Spinal cord (tissue), 10 donors: ENCODE measurements at places on chromosomes 5 and 9.

- H3K27me3 ChIP-seq, result peaks cover 45% of the 10 kb centered on the region
- H3K27ac ChIP-seq, result no peak overlapping the region
- DNase-seq, result no peak
- H3K4me3 ChIP-seq, result no peak overlapping the region
- H3K4me1 ChIP-seq, result peaks cover 28% of the 10 kb centered on the region
Observed at GRCh38 chr9:126703866-126704156, 90.1 kb downstream of the LMX1B start.

DNA sequence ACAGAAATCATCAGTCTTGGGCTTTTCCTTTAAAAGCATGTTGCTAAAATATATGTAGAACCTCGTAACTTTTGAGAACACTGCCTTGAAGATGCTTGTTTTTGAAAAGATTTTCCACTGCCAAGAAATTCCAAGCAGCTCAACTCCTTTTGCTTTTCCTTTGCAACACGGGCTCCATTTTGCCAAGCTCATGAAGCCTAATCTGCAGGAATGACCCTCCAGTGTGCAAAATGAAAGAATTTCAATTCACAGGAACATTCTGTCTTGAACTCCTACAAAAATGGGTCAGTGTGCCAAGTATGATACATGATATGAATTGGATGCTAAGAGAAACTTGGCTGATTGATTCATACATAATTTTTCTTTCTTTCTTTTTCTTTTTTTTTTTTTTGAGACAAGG, 35.4 kb upstream of the ERCC6L2 start:
- DNase-seq, result no peak
- H3K36me3 ChIP-seq, result no peaks in the 10 kb centered on the region
- H3K4me3 ChIP-seq, result no peak overlapping the region
- no peak overlapping the region for H3K27ac ChIP-seq
- H3K27me3 ChIP-seq, result no peaks in the 10 kb centered on the region

GRCh38 chr9:477193-477592, 262.5 kb downstream of the DOCK8 start:
- H3K4me1 ChIP-seq, result no peaks in the 10 kb centered on the region
- DNase-seq, result no peak
- no peaks in the 10 kb centered on the region for H3K27me3 ChIP-seq
- H3K36me3 ChIP-seq, result no peaks in the 10 kb centered on the region
- H3K4me3 ChIP-seq, result no peak overlapping the region

DNA sequence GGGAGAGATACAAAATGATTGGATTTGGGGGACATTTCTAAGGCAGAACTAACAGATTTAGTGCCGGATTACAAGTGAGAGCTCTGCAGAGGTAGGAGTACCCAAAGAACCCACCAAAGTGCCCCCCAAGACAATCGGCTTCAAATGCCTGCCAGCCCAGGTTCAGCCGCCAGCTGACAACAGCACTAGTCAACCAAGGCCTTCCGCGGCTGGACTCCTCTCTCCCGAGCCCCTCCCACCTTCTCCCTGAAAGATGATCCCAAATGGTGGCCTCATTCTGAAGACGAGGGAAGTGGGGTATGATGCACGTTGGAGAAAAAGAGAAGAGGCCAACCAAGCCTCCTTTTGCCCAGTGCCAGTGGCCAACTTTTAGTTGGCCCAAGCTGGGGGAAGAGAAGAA, 210.4 kb upstream of the SLC30A5 start:
- H3K27ac ChIP-seq, result no peak overlapping the region
- H3K36me3 ChIP-seq, result no peaks in the 10 kb centered on the region

- H3K27ac ChIP-seq, result no peak overlapping the region
- peaks cover 33% of the 10 kb centered on the region for H3K4me1 ChIP-seq
- H3K27me3 ChIP-seq, result no peaks in the 10 kb centered on the region
Observed at GRCh38 chr5:174086751-174087150, 41.2 kb downstream of the NSG2 start.

- H3K27ac ChIP-seq, result no peak overlapping the region
- H3K27me3 ChIP-seq, result no peaks in the 10 kb centered on the region
- H3K4me1 ChIP-seq, result no peaks in the 10 kb centered on the region
- no peak for DNase-seq
- H3K4me3 ChIP-seq, result no peak overlapping the region
Observed at GRCh38 chr5:73532195-73532594, 33.2 kb downstream of the ANKRA2 start.

DNA sequence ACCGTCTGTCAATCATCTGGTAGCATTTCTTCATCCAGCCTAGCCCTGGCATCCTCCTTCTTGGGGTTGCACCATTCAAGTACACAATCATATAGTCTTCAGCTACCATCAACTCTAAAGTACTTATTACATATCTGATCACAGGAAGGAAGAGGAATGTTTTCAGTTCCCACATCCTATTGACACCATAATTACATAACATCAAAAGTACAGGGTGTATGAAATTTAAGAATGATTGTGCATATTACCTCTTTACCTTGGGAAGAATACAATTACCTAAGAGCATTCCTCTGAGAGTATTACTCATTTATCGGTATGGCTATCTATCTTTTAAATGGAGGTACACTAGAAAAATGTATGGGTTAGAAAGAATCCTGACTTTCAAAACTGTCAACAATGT, 126.8 kb upstream of the PCA3 start:
- H3K4me3 ChIP-seq, result no peak overlapping the region
- DNase-seq, result no peak
- H3K27me3 ChIP-seq, result no peaks in the 10 kb centered on the region
- no peaks in the 10 kb centered on the region for H3K4me1 ChIP-seq
- H3K27ac ChIP-seq, result no peak overlapping the region

DNA sequence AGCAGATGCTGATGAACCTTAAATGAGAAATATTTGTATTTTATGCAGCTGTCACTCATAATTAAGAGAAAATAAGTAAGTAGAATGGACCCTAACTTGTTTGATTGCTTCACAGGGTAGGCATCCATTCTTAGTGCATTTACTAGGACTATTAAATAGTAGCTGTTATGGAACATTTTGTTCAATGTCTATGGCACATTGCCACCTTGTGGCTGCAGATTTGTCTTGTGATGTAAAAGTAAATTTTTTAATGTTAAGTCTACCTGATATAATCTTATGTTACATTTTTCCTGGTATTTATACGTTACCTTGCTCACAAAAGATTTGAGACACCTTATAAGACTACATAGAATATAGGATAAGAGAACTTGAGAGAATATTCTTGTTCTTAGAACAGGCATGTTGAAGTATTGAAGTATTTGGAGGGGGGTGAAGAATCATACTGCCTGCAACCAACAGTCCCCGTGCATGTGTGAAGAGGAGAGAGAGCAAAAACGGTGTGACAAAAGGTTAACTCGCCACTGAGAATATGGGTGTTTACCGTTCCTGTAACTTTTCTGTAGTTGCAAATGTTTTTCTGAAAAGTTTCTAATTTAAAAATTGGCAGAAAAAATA, 161.1 kb downstream of the MAST4 start:
- no peak overlapping the region for H3K4me3 ChIP-seq
- H3K36me3 ChIP-seq, result no peaks in the 10 kb centered on the region

GRCh38 chr9:129111528-129112151, 425 bp downstream of the PTPA start:
- H3K4me3 ChIP-seq, result peak overlapping the region; percentile 77
- H3K4me1 ChIP-seq, result peaks cover 41% of the 10 kb centered on the region
- DNase-seq, result peak; percentile 64
- H3K27me3 ChIP-seq, result no peaks in the 10 kb centered on the region
- peaks cover 22% of the 10 kb centered on the region for H3K36me3 ChIP-seq

GRCh38 chr5:146662229-146662628, 146.2 kb upstream of the GPR151 start:
- DNase-seq, result no peak
- no peaks in the 10 kb centered on the region for H3K4me1 ChIP-seq
- no peak overlapping the region for H3K4me3 ChIP-seq
- H3K27ac ChIP-seq, result no peak overlapping the region
- H3K27me3 ChIP-seq, result no peaks in the 10 kb centered on the region

DNA sequence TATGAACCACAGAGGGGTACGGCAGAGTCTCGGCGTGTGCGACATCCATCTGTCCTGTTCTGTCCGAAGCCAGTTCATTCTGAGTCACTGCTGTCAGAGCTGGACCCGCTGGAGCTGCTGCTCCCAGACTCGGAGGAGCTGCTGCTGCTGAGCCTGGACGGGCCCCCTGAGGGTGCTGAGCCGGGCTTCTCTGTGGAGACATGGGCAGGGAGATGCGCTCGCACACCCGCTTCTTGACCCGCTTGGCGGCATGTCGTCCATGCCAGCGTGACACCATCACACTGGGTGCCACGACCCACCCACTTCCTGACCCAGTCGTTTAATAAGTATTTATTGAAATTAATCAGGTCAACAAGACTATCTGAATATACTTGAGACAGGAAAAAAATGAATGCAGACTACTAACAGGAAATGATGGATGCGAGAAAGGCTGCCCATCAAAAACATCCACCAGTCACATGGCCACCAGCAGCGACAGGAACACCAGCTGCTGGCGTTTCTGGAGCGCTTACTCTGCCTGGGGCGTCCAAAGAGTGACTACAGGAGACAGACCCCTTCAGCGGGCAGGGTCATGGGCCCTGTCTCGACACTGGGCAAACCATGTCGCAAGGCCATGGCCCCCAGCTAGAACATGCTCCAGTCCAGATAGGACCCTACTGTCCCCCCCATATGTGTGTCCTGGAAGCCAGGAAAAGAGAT, 8.4 kb downstream of the BRD3OS start:
- H3K36me3 ChIP-seq, result peaks cover 83% of the 10 kb centered on the region
- no peak for DNase-seq
- H3K27ac ChIP-seq, result no peak overlapping the region
- H3K27me3 ChIP-seq, result no peaks in the 10 kb centered on the region
- H3K4me3 ChIP-seq, result no peak overlapping the region

GRCh38 chr5:38831909-38832308, 13.9 kb upstream of the OSMR start:
- H3K4me3 ChIP-seq, result no peak overlapping the region
- H3K27ac ChIP-seq, result no peak overlapping the region
- no peaks in the 10 kb centered on the region for H3K4me1 ChIP-seq
- no peaks in the 10 kb centered on the region for H3K36me3 ChIP-seq

DNA sequence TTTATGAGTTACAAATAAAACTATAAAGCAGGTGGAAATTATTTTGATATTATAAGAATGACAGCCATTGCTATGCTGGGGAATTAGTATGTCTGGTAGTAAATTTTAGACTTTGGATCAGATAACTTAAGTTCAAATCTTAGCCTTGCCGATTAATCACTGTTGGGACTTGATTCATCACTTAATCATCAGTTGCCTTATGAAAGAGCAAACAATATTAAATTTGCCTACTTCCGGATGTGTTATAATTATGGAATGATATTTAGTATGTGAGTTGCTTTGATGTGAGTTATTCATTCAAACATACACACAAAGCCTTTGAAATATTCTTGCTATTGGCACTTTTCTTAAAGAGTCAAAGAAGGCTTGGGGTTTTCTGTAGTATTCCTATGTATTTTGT, 717.7 kb downstream of the BRINP1 start:
- H3K27ac ChIP-seq, result no peak overlapping the region
- no peaks in the 10 kb centered on the region for H3K36me3 ChIP-seq
- H3K4me3 ChIP-seq, result no peak overlapping the region
- no peaks in the 10 kb centered on the region for H3K4me1 ChIP-seq
- no peak for DNase-seq
- H3K27me3 ChIP-seq, result no peaks in the 10 kb centered on the region

DNA sequence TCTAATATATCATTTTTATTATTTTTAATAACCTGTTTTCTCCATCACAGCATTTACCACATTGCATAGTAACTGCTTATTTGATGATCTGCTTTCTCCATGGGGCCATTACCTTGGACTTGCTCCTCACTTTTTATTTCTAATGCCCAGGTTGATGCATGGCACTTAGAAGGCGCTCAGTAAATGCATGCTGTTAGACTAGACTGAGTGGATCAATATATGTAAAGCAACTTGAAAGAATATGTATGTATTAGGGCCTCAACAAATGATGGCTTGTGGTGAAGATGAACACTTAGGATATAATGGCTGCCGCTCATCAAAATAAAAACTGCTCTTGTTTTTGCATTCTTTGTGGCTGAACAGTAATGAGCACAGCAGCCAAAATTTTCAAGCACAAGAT, 5.8 kb downstream of the DAPK1 start:
- no peak for DNase-seq
- H3K4me1 ChIP-seq, result peaks cover 11% of the 10 kb centered on the region
- peaks cover 12% of the 10 kb centered on the region for H3K36me3 ChIP-seq
- peaks cover 4% of the 10 kb centered on the region for H3K27me3 ChIP-seq
- H3K27ac ChIP-seq, result no peak overlapping the region

GRCh38 chr5:137402436-137403187, 96.5 kb downstream of the SPOCK1 start:
- H3K4me1 ChIP-seq, result peaks cover 7% of the 10 kb centered on the region
- no peak overlapping the region for H3K4me3 ChIP-seq
- no peak for DNase-seq
- no peaks in the 10 kb centered on the region for H3K36me3 ChIP-seq

- no peak overlapping the region for H3K4me3 ChIP-seq
- H3K4me1 ChIP-seq, result no peaks in the 10 kb centered on the region
- H3K36me3 ChIP-seq, result no peaks in the 10 kb centered on the region
- DNase-seq, result no peak
Observed at GRCh38 chr9:112921549-112921948, 30.9 kb upstream of the SLC46A2 start.

- no peak for DNase-seq
- H3K27ac ChIP-seq, result no peak overlapping the region
- H3K4me1 ChIP-seq, result no peaks in the 10 kb centered on the region
Observed at GRCh38 chr9:4269872-4270271, 30.0 kb downstream of the GLIS3 start.
